CD4-positive, alpha-beta T cell treated with Interleukin-1 beta for 1 hour (primary cell): ENCODE measurements at places on chromosomes 2 and 18.

- no peak for DNase-seq
Observed at GRCh38 chr2:25056098-25056821, 14.4 kb downstream of the EFR3B start.

DNA sequence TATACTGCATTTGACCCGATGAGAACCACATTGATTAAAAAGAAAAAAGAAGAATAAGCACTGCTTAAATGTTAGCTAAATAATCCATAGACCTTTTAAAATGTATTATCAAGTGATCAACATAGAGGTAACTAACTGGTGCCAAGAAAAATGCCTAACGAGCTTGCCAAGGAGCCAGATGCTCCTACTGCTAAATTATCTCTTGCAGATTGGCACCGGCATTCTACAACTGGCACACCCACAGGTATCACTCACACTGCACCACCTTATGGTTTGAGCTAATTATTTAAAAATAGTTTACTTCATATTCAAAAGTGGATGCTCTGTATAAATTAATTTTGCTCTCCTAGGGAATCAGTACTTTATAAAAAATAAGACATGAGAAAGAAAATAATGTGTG, 341.6 kb upstream of the CDH7 start:
- DNase-seq, result no peak

DNA sequence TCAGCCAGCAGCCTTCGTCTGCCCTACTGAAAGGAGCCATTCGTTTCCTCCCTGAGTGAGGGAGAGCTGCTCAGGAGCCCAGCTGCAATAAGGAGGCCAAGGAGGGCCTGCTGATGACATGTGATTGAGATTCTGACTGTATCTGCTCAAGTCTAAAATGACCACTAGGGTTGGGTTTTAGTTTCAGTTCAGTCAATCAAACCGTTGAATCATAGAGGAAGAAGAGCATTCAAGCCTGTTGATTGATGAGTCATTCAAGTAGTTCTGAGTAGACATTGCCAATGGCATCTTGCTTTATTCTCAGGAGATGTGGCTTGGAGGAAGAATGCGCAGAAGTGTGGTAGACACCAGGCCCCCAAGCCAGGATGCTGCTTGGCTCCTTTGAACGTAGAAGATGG, 19.9 kb upstream of the BCL2L11 start:
- DNase-seq, result peak; percentile 14

GRCh38 chr2:192000196-192000980, 153.5 kb upstream of the CAVIN2 start:
- no peak for DNase-seq

GRCh38 chr2:215601990-215602721, 166.3 kb upstream of the FN1 start:
- no peak for DNase-seq

GRCh38 chr2:236843161-236843968, 242.3 kb upstream of the COPS8 start:
- DNase-seq, result no peak

GRCh38 chr2:40343902-40344301, 108.0 kb downstream of the SLC8A1 start:
- no peak for DNase-seq

- DNase-seq, result no peak
Observed at GRCh38 chr18:42261731-42262130, 306.7 kb downstream of the PIK3C3 start.

- DNase-seq, result no peak
Observed at GRCh38 chr2:177242121-177242987, 22.2 kb downstream of the NFE2L2 start.

DNA sequence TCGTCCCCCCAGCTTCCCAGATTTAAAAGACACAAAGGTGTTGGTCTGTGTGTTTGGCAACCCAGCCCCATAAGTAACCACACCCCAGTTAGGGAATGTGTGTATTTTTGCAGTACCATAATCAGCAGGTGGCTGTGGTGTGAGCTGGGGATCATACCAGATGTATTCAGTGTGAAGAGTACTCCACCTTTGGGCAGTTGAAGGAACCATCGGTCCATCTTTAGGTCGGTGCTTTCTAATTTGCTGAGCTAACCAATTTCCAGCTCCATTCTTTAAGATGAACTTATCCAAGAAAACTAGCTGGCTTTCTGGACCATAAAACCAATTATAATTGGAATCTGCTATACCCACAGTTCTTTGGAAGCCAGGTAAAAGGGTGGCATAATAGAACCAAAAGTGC, 3.2 kb downstream of the DSEL start:
- DNase-seq, result no peak

GRCh38 chr2:44200759-44201158, 32.1 kb downstream of the PPM1B start:
- no peak for DNase-seq

- no peak for DNase-seq
Observed at GRCh38 chr2:15498554-15498953, 62.6 kb downstream of the NBAS start.

- DNase-seq, result no peak
Observed at GRCh38 chr2:121790276-121790956, 35.0 kb downstream of the TSN start.

GRCh38 chr2:223860809-223861738, 23.7 kb upstream of the AP1S3 start:
- DNase-seq, result no peak

DNA sequence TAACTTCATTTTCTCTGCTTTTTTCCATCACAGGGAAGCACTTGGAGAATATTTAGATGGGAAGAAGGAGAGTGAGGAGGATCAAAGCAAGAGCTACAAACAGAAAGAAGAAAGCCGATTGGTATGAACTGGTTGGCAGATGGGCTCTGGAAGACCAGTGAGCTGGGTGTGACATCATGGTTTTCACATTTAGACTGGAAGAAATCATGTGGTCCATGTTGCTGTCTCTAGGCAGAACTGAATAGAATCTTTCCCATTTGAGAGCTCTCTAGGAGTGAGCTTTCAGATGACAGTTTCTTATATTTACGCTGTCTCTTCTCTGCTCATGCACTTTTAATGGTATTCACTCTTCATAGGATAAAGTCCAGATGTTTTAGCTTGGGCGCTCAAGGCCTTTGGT, 12.6 kb downstream of the DRC1 start:
- DNase-seq, result no peak

DNA sequence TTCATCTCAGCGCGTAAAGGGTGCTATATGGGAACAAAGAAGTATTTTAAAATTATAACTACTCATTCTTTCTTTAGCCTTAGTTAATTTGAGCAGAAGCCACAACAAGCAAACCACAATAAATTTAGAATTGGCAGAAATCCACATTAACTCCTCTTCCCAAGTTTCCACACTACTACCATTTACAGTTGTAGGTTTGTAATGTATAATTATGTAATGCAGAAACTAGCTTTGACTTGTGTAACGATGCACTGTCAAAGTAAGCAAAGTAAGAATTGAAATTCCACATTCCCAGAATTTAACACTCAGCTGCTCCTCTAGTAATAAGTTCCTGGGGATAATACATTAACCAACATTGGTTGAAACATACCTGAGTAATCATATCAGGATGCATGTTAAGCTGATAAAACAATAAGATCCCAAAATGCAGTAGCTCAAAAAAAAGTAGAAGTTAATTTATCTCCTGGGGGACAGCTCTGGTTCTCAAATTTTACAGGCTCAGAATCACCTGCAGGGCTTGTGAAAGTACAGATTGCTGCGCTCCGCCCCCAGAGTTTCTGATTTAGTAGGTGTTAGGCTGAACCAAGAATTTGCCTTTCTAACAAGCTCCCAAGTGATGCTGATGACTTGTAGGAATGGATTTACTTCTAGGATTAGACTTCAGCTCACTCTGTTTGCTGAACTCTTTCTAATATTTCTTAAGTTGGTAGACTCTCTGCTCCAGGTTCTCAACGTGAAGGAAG, 9.9 kb downstream of the GRP start:
- no peak for DNase-seq

DNA sequence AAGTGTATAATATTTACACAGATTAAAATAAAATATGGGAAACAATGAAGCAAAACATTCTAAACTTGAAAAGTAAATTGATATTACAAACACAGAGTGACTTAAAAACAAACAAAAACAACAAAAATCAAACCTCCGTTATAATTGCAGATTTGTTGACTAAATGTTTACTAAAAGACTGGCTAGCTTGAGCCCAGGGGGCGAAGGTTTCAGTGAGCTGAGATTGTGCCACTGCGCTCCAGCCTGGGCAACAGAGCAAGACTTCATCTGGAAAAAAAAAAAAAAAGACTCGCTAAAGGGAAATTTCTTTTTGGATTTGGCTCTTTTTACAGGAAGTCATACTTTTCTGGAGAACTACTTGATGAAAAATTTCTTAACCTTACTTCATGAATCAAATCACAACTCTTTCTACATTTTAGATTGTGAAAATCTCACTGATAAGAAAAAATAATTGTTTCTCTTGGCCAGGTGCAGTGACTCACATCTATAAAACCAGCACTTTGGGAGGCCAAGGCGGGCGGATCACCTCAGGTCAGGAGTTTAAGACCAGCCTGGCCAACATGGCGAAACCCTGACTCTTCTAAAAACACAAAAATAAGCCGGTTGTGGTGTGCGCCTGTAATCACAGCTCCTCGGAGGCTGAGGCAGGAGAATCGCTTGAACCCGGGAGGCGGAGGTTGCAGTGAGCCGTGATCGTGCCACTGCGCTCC, 9.7 kb downstream of the TFPI start:
- DNase-seq, result no peak

- no peak for DNase-seq
Observed at GRCh38 chr2:221610255-221610654, 38.2 kb upstream of the EPHA4 start.

GRCh38 chr2:75709297-75709696, 1.4 kb downstream of the GCFC2 start:
- DNase-seq, result no peak

- DNase-seq, result no peak
Observed at GRCh38 chr2:36589230-36589630, 8.7 kb downstream of the FEZ2 start.

- no peak for DNase-seq
Observed at GRCh38 chr18:79534356-79534755, 138.6 kb downstream of the NFATC1 start.

DNA sequence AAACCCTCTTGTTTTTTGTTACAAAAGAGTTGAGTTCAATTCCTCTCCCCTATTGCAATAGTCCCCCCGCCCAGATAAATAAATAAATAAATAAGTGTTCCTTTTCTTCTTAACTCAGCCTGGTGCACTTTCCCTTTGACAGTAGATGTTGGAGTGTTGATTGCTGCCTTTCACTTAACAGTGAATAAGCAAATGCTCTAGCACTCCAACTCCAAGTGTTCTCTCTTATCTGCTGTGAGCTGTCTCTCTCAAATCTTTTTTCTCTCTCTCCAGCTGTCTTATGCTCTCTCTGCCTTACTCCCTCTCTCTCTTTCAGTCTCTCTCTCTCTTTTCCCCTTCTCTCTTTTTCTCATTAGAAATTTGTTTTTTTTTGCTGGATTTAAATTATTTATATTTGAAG, 216.7 kb downstream of the TMX3 start:
- no peak for DNase-seq

DNA sequence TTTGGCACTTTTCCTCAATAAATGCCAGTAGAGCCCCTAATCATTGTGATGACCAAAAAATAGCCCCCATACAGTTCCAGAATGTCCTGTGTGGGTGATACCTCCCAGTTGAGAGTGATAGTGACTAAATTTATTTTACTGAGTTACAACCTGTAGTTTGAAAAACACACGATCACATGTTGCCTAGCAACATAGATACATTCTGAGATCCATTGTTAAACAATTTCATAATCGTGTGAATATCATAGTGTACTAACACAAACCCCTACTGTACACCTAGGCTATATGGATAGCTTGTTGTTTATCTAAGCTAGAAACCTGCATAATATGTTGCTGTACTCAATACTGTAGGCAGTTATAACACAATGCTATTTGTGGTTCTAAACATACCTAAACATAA, 30.6 kb downstream of the KCMF1 start:
- no peak for DNase-seq

- no peak for DNase-seq
Observed at GRCh38 chr18:45517181-45517741, 98.0 kb upstream of the SLC14A2 start.
